ENCODE measurements at places on chromosomes 12 and 14.

- no peak for DNase-seq
These were observed 249.7 kb downstream of the FOXG1 start for GRCh38 chr14:29016050-29016900.

DNA sequence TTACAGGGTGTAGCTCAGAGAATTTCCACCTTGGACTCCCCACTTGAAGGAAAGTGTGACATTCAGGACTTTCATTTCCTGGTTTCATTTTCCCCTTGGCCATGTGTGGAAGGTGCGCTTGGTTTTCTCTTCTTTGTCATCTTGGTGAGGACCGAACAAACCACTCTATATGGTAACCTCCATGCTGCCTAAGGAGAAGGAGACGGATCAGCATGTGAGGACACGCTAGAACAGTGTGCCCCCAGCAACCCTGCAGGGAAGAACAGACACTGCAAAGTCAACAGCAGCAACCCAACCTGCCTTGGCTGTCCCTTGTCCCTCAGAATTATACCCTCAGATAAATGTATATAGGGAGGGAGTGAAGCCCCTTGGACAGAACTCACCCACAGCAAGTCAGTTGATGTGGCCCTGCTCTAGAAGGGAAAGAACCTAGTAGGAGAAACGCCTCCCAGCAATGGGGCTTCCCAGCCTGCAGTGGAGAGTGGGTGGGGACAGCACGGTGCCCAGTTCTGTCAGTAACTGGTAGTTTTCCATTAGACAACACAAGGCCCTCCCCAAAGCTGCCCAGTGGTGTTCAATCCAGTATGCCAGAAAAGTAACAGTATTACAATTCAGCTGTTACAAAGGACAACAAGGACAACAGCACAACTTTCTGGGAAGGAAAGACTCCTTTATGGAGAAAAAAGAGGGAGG lies 18.9 kb upstream of the COCH start:
- no peak for DNase-seq

DNA sequence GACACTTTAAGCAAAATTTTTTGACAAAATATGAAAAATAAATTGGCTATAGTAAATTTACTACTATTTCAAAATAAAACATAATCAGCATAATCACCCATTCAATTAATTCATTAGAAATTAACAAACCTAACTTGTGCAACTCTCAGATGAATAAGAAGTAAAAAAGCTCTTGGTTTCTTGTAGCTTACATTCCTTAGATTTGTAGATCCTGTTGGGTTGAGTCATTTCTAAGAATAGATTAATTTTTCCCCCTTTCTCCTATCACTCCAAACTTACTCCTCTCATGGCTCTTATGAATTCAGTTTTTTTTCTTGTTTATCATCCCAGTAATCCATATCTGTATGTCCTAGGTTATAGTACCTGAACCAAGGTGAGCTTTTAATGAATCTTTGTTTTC lies 230.9 kb upstream of the LRIG3 start:
- no peak for DNase-seq

GRCh38 chr14:42734041-42734440 lies 1127.4 kb downstream of the LRFN5 start:
- no peak for DNase-seq

- no peak for DNase-seq
These were observed 95.3 kb downstream of the CATSPERB start for GRCh38 chr14:91636604-91637003.

DNA sequence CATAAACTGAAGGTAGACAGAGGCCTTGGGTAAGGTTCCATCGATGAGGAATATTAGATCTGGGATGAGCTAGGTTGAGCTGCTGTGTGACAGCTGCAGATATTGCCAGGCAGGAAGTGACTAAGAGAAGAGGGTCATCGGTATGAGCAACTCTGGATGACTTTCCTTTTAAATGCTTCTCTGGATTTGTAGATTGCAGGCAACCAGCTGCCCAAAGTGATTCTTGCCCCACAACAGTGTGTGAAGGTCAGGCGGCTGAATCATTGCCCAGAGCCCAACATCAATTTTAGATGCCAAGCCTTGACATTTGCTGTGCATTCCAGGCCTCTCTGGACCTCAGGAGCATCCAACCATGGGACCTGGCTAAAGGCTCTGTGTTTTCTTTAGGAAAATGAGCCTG lies 255.9 kb downstream of the DPF3 start:
- DNase-seq: no peak

- DNase-seq: no peak
These were observed 38.1 kb upstream of the SLC35F4 start for GRCh38 chr14:57903954-57904353.

- DNase-seq: no peak
These were observed 424.8 kb downstream of the RAD51B start for GRCh38 chr14:68244262-68244980.

DNA sequence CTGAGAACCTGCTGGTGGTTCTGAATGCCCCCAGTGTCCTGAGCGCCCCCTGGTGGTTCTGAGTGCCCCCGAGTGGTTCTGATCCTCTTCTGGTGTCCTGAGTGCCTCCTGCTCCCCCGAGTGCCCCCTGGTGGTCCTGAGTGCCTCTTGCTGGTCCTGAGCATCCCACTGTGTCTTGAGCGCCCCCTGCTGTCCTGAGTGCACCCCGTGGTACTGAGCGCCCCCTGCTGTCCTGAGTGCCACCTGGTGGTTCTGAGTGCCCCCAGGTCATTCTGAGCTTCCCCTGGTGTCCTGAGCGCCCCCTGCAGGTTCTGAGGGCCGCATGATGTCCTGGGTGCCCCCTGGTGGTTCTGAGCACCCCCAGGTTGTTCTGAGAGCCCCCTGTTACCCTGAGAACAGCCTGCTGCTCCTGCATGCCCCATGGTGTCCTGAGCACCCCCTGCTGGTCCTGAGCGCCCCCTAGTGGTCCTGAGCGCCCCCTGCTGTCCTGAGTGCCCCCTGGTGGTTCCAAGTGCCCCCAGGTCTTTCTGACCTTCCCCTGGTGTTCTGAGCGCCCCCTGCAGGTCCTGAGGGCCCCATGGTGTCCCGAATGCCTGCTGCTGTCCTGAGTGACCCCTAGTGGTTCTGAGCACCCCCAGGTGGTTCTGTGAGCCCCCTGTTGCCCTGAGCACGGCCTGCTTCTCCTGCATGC lies 1165.4 kb downstream of the TMEM121 start:
- DNase-seq: no peak

- DNase-seq: no peak
These were observed 105.8 kb downstream of the BMP4 start for GRCh38 chr14:53850714-53851296.

DNA sequence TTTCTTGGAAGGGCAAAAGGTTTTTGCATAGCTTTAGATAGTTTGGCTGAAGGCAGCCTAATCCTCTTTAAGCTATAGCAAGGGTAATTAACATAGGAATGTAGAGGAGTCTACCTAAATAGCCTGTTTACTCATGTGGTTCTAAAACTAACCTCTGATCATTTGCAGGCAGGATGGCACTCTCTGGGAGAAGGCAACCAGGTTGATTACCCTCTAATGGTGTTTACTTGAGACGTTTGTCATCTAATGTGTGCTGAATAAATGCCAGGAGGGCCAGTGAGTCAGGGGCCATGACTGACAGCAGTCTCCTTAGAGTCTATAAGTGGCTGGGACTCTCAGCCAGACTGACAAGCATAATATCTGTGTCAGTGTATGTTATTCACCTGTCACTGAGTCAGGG lies 286.4 kb downstream of the PCNX1 start:
- DNase-seq: no peak

DNA sequence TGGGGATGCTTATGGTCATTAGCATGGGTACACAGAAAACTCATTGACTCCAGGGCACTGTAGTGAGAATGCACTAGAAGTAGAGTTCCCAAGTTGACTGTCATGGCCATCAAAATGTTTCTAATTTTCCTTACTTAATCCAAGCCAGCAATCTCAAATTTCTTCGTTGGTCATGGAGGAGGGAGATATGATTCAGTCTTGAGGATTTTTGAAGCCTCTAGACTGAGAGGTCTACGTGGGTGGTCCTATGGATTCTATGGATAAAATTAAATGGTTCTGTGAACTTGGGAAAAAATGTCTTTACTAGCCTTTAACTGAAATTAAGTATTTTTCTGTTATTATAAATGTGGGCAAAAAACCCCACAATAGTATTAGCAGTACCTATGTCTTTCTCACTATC lies 508.5 kb downstream of the FUT8 start:
- DNase-seq: no peak

GRCh38 chr14:32072676-32073075 lies 4.4 kb upstream of the ARHGAP5 start:
- DNase-seq: no peak

DNA sequence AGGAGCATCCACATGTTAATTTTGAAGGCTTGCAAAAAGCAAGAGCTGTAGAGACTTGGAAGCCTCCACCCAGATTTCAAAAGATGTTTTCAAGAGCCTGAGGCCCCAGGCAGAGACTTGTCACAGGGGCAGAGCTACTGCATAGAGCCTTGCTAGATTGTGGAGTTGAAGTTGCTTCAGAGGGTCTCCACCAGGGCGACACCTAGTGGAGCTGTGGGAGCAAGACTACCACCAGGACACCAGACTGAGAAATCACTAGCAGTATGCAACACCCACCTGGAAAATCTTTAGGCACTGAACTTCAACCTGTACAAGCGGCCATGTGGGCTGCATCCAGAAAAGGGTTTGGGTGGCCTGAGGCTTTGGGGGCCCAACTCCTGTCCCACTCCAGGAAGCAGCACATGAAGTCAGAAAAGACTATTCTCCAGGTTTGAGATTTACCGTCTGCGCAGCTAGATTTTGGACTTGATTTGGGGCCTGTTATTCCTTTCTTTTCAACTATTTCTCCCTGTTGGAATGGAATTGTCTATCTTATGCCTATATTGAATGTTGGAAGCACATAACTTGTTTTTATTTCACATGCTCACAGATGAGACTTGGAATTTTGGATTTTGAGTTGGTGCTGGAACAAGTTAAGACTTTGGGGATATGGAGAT lies 508.6 kb downstream of the FLRT2 start:
- DNase-seq: no peak

GRCh38 chr12:2836574-2836973 lies 1.7 kb upstream of the NRIP2 start:
- DNase-seq: no peak

DNA sequence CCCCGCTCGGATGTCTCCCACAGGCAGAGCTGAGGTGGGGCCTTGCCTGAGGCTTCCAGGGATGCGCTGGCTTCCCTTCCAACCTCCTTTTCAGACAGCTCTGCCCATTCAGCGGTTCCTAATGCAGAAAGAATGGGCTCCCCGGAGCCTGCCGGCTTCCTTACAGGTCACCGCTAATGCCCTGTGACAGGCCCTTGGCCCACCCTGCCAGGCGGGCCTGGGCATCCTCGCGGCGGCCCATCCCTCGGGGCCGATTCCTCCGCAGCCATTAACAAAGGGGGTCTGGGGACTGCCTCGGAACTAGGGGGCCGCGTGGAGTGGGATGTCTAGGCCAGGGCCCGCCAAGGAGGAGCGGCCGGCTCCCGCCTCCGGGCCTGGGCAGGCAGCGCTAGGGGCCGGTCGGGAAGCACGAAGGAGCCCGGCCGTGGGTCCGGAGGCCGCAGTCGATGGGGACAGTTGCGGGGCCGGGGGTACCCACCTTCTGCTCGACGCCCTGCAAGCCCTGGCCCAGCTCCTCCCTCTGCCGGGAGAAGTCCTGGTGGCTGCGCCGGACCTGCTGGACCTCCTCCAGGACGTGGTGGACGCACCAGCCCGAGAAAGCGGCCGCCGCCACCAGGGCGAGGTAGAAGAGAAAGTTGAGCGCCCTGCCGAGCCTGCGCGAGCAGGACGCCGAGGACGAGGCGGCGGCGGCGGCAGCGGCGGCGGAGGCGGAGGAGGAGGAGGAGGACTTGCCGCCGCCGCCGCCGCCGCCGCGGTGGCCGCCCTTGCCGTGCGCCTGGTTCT lies 738 bp downstream of the CKAP4 start:
- DNase-seq: no peak

DNA sequence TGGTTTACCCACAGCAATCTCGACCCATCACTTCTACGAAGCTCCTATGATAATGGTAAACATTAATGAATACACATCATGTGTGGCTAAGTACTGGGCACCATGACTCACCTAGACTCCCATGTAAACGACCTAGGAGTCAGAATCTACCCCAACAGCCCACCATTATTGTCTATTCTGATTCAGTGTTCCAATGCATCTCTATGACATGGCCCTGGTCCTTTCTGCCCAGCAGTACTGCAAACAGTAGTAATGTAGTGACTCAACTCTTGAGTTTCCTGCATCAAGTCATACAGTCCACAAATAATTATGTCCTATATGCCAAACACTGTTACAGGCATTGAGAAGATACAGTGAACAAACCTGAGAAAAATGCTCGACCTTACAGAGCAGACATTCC lies 14.6 kb downstream of the GTF2A1 start:
- no peak for DNase-seq

- DNase-seq: no peak
These were observed 84.0 kb upstream of the GPR68 start for GRCh38 chr14:91328313-91329050.
